ENCODE measurements at places on chromosomes 12 and 14. TPM values are rescaled to one million over a fixed set of nuclear protein-coding genes. Genes with fewer than 3 reads are reported as not detected.
A peak's percentile ranks its signal among the peaks of the same experiment; 100 is the strongest.

- peaks cover 2% of the 10 kb centered on the region for H3K4me1 ChIP-seq
- H3K4me3 ChIP-seq = no peak overlapping the region
- H3K36me3 ChIP-seq = peaks cover 3% of the 10 kb centered on the region
- DNase-seq = no peak
These were observed 77.0 kb downstream of the PPP2R5C start for GRCh38 chr14:101838476-101838875.

DNA sequence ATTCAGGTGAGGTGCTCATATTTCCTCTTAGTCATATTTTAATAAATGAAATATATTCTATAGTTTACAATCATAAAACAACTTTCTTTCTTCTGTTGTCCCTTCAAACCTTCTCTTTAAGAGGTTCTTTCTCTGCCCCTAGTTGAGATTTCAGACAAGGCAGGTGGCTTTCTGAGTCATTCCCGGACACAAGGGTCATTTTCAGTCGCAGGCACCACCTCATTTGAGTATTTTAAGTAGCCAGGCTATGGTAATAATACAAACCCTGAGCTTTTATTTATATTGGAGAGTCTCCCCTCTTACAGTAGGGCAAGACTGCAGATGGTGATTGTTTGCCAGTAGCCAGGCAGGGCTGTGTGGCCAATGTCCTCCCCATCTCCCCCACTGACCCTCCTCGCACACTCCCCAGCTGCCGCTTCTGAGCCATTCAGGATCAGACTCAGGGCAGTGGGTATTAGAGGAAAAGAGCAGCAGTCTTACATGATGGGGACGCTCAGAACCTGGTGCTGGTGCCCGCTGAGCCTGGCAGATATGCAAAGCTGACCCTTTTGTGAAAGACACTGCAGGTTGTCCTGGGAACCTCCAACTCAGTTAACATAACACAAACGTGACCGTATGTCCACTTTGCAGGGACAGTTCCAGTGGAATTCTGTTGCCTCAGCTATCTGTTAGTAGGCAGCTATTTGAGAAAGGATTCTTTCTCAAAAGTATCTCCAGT is 101.1 kb upstream of the BCL2L14 start:
- peaks cover 7% of the 10 kb centered on the region for H3K4me1 ChIP-seq
- no peak for DNase-seq
- peaks cover 5% of the 10 kb centered on the region for H3K36me3 ChIP-seq
- H3K4me3 ChIP-seq = no peak overlapping the region
- H3K27ac ChIP-seq = no peak overlapping the region

DNA sequence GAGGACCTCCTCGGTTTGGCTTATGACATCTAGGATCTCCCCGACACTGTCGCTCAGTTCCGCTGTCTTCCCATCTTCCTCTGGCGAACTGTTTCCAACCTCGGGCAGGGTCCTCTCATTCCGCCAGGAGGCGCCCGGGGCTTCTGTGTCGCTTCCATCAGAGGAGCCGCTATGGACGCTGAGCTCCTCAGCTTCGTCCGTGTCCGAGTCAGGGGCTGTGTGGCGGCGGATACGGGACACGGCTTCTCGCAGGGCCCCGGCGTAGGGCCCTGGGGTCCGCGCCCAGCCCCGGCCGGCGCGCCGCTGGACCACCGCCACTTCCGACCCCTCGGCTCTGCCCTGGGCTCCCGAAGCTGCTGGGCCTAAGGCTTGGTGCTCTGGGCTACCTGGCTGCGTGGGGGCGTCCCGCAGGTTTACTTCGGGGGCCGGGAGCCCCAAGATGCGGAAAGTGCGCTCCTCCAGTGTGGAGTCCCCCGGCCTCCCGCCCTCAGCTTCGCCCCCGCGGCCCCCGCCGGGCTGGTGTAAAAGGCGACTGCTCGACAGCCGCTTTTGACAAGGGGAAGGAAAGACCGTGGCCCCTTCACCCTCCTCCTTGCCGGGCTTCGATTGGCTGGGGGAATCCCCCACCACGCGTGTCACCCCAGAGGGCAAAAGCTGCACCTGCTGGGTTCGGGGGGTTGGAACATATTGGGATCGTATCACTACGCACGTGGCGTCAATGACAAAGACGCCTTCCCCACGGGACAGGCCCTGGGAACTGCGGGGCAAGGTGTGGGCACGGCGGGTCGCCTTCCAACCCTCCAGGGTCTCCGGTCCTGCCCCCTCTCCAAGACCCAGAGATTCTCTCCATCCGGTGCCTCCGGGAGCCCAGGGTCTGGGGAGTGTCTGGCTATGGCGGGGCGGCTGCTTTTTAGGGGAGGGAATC is 2.1 kb downstream of the DDN start:
- DNase-seq = peak; percentile 89
- H3K4me1 ChIP-seq = no peaks in the 10 kb centered on the region
- H3K4me3 ChIP-seq = peak overlapping the region; percentile 77
- no peak overlapping the region for H3K27ac ChIP-seq

DNA sequence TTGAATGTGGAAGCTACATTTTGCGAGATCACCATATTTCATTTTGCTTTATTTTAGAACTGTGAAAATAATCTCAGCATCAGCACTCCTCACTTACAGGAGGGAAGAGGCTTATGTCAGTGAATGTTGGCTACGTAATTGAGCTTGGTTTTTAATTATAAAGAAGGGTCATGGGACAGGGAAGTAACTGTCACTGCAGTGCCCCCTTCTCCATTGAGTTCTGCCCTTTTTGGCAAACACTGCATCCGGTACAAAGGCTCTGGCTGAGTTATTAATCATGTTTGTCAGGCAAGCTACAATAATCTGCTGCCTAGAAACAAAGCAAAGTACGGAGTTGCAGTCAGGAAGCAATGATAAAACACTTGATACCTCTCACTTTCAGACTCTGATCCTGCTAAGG is 546.7 kb downstream of the SNAPC1 start:
- H3K27ac ChIP-seq = no peak overlapping the region
- no peaks in the 10 kb centered on the region for H3K36me3 ChIP-seq
- no peaks in the 10 kb centered on the region for H3K27me3 ChIP-seq
- peaks cover 3% of the 10 kb centered on the region for H3K4me1 ChIP-seq
- H3K4me3 ChIP-seq = no peak overlapping the region

DNA sequence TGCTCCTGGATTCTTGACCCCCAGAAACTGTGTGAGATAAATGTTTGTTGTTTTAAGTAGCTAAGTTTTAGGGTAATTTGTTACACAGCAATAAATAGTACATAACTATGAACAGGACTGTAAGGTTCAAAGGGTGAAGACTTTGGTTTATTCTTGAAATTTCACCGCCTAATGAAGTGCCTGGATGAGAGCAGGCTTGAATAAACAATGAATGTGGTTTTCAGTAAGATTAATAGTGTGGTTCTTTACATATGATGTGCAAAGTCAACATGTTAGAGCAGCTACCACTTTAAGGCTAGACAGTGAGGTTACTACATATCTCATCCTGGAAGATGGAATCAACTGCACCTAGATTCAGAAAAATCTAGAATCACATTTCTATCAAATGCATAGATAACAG is 145.2 kb upstream of the BTG1 start:
- no peaks in the 10 kb centered on the region for H3K4me1 ChIP-seq
- H3K27me3 ChIP-seq = no peaks in the 10 kb centered on the region
- H3K27ac ChIP-seq = no peak overlapping the region

DNA sequence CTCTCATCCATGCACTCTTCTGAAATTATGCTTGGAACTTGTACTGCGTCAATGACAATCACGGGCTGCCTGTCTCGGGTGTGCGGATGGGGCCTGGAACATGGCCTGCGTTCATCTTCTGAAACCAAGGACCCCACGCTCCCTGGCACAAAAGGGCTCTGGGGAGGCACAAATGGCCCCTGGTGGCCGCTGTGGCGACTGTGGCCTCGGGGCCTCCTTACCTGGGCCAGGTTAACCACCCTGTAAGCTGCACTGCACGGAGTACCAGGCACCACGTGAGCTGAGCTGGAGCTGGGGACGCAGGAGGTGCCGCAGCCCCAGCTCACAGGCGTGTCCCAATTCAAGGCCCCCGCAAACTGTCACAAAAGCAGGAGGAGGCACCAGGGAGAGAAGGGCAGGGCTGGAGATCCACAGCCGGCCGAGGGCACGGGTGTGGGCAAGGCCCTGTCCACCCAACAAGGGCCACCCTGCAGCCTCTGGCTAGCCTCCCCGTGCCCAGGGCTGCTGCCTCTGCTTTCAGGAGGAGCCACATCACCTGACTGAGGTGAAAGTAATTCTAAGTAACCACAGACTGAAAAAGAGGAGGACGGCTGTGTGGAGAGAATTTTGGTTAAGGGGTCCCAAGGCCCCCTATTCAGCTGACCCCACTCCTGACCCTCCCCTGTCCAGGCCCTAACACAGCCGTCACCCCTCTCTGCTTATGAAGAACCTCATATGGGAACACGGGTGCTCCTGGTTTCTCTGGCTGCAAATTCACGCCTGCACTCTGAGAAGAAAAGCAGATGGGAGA is 61.1 kb upstream of the GALNT9 start:
- H3K27ac ChIP-seq = no peak overlapping the region
- peaks cover 4% of the 10 kb centered on the region for H3K36me3 ChIP-seq
- no peak for DNase-seq
- no peaks in the 10 kb centered on the region for H3K4me1 ChIP-seq

- H3K4me1 ChIP-seq = peaks cover 12% of the 10 kb centered on the region
- no peak overlapping the region for H3K27ac ChIP-seq
- no peaks in the 10 kb centered on the region for H3K36me3 ChIP-seq
These were observed 38.0 kb downstream of the TMEM63C start for GRCh38 chr14:77219591-77219990.

GRCh38 chr12:92549516-92549915 is 153.3 kb upstream of the PLEKHG7 start:
- H3K36me3 ChIP-seq = no peaks in the 10 kb centered on the region
- no peak overlapping the region for H3K4me3 ChIP-seq
- no peak for DNase-seq
- no peaks in the 10 kb centered on the region for H3K4me1 ChIP-seq

DNA sequence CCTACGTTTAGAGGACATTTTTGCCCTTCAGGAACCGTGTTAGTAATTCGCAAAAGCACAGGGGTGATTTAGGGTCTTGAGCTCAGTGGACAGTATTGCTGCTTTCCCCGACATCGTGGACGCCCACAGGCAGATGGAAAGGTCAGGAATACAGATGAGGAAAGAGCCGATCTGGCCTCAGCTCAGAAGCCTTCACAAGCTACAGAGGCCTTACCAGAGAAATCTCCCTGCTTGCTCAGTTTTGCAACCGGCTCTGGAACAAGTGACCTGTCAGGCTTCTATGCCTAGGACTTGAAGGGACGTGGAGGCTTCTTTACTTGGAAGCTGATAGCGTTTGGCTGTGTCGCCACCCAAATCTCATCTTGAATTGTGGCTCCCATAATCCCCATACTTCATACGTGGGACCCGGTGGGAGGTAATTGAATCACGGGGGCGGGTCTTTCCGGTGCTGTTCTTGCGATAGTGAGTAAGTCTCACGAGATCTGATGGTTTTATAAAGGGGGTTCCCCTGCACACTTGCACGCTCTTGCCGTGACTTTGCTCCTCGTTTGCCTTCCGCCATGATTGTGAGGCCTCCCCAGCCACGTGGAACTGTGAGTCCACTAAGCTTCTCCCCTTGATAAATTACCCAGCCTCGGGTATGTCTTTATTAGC is 332.5 kb downstream of the MED13L start:
- H3K4me3 ChIP-seq = no peak overlapping the region
- H3K27ac ChIP-seq = no peak overlapping the region
- no peaks in the 10 kb centered on the region for H3K36me3 ChIP-seq
- no peaks in the 10 kb centered on the region for H3K4me1 ChIP-seq

- no peak overlapping the region for H3K4me3 ChIP-seq
- no peak overlapping the region for H3K27ac ChIP-seq
- H3K27me3 ChIP-seq = no peaks in the 10 kb centered on the region
- DNase-seq = no peak
- no peaks in the 10 kb centered on the region for H3K4me1 ChIP-seq
These were observed 409.2 kb downstream of the IPO8 start for GRCh38 chr12:30286345-30286926.

DNA sequence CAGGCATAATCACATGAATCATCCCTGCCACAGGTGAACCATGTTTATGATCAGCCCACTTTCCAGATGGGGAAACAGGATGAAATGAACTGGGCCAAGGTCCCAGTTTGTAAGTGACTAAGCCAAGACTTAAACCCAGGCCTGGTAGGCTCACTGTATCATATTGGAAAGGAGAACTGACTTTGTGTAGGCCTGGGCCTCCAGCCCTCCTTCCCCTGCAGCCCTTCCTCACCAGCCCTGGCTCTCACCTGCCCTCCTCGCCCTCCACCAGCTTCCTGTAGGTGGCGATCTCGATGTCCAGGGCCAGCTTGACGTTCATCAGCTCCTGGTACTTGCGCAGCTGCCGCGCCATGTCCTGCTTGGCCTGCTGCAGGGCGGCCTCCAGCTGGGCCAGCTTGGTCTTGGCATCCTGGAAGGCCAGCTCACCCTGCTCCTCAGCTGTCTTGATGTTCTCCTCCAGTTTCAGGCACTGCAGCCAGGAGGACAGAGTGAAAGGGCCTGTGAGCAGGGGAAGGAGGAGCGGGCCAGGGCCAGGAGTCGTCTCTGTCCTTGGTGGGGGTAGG is 19.8 kb downstream of the KRT80 start:
- DNase-seq = peak; percentile 91
- no peak overlapping the region for H3K27ac ChIP-seq
- no peaks in the 10 kb centered on the region for H3K4me1 ChIP-seq
- no peak overlapping the region for H3K4me3 ChIP-seq
- H3K27me3 ChIP-seq = no peaks in the 10 kb centered on the region

GRCh38 chr12:15270591-15270990 is 49.4 kb upstream of the RERG start:
- H3K27ac ChIP-seq = no peak overlapping the region
- no peaks in the 10 kb centered on the region for H3K4me1 ChIP-seq
- no peak for DNase-seq
- no peaks in the 10 kb centered on the region for H3K36me3 ChIP-seq
- H3K27me3 ChIP-seq = no peaks in the 10 kb centered on the region
- H3K4me3 ChIP-seq = no peak overlapping the region

GRCh38 chr12:95017482-95017881 is 14.0 kb upstream of the NDUFA12 start:
- H3K4me3 ChIP-seq = no peak overlapping the region
- H3K36me3 ChIP-seq = peaks cover 10% of the 10 kb centered on the region
- H3K4me1 ChIP-seq = no peaks in the 10 kb centered on the region
- DNase-seq = no peak
- H3K27me3 ChIP-seq = no peaks in the 10 kb centered on the region
- no peak overlapping the region for H3K27ac ChIP-seq

DNA sequence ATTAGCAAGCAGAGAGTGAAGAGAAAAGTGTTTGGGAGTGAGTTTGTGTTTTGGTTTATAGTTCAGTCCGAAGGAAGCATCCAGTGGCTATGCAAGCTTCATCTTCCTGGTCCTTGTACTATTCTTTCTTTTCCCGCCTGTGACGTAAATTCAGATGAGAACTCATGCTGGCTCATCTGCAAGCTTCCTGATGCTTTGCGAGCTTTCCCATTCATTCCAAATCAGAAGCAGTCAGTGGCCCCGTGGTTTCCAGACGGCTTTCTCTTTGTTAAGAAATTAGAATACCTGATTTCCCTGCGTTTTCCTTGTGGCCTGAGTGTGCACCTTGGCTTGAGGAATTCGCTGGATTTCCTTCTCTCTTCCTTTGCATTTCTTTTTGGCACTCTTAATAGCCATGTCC is 89.5 kb downstream of the TESC start:
- DNase-seq = peak; percentile 72
- H3K4me3 ChIP-seq = 0 out of 3 replicates have a peak overlapping the region, but pooled peaks have one; percentile 26
- peaks cover 27% of the 10 kb centered on the region for H3K36me3 ChIP-seq
- peak overlapping the region; percentile 27 for H3K27ac ChIP-seq

GRCh38 chr12:10634427-10634826 is 21.0 kb upstream of the MAGOHB start:
- no peaks in the 10 kb centered on the region for H3K4me1 ChIP-seq
- H3K36me3 ChIP-seq = no peaks in the 10 kb centered on the region
- no peak overlapping the region for H3K4me3 ChIP-seq
- no peak for DNase-seq

PAPOLA gene
- total RNA-seq = 184 TPM

SLC6A15 gene
- total RNA-seq = 12.9 TPM

TEAD4 gene
- total RNA-seq = 133 TPM

GTF2A1 gene
- total RNA-seq = 40.1 TPM

SMCO2 gene
- 0.20 TPM for total RNA-seq

KRT83 gene
- not detected for total RNA-seq

LRRC10 gene
- total RNA-seq = not detected

CLEC4D gene
- total RNA-seq = 0.42 TPM

MMP19 gene
- total RNA-seq = 1.7 TPM

All from H9 (cell line).